Lower lobe of right lung (tissue), 2 donors: ENCODE measurements at places on chromosomes 3 and 15. TPM values are rescaled to one million over a fixed set of nuclear protein-coding genes. Genes with fewer than 3 reads are reported as not detected.

The CGNL1 gene
- 46.0 TPM for total RNA-seq

The SPCS1 gene
- total RNA-seq: 74.6 TPM

The SERPINI1 gene
- total RNA-seq: 6.7 TPM

The MKRN3 gene
- total RNA-seq: 0.41 TPM

The SPSB4 gene
- total RNA-seq: 0.80 TPM

The ENTPD3 gene
- total RNA-seq: 4.3 TPM

The WNT7A gene
- 4.1 TPM for total RNA-seq

GRCh38 chr3:11717768-11718636 is 74.3 kb upstream of the VGLL4 start:
- DNase-seq: no peak

DNA sequence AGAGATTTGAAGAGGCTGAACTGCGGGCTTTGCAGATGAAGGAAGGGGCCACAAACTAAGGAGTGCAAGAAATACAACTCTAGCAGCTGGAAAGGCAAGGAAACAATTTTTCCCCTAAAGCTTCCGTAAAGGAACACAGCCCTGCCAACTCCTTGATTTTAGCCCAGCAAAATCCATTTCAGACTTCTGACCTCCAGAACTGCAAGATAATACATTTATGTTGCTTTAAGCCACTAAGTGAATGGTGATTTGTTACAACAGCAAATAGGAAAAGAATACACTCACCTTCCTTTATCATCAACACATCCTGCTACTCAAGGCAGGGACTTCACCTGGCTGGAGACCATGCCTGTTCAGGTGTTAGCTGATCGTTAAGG is 119.3 kb upstream of the NR2E3 start:
- no peak for DNase-seq

DNA sequence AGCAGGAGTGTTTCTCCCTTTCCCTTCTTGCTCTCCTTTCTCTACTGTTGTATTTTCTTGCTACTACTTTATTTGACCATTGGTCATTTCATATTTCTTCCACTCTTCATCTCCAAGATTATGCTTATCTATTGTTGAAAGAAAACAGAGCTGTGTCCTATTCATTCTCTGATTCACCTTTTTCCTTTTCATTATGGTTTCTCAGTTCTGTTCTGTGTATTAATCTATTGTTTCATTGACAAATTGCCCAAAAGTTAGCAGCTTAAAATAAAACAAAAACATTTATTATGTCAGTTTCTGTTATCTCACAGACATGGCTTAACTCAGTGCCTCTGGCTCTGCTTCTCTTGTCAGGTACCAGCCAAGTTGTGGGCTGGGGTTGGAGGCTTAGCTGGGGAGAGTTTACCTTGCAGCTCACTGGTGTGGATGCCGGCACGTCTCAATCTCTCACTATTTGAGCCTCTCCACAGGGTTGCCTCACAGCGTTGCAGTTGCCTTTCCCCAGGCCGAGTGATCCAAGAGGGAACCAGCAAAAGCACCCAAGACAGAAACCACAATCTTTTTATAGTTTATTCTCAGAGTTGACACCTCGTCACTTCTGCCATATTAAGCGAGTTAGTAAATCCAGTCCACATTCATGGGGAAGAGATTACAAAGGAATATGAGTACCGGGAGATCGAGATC is 36.9 kb upstream of the FILIP1L start:
- no peak for DNase-seq

DNA sequence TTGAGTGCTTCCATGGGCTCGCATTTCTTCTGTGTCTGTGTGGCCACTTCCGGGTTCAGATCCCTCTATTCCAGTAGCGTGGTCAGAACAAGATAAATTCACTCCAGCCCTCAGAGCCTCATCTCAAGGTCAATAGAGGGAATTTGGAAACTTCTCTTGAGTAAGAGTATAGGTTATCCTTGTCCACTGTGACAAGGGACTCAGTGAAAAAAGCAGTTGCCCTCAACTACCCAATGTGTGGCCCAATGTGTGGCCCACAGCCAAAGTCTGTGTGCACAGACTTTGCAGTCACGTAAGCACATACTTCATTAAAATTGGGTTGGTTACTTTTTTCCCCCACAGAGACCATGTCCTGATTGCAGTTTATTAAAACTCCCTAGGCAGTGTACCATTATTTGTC is 305.6 kb upstream of the SEMA6D start:
- no peak for DNase-seq

GRCh38 chr3:157738441-157738840 is 235.2 kb upstream of the VEPH1 start:
- no peak for DNase-seq

DNA sequence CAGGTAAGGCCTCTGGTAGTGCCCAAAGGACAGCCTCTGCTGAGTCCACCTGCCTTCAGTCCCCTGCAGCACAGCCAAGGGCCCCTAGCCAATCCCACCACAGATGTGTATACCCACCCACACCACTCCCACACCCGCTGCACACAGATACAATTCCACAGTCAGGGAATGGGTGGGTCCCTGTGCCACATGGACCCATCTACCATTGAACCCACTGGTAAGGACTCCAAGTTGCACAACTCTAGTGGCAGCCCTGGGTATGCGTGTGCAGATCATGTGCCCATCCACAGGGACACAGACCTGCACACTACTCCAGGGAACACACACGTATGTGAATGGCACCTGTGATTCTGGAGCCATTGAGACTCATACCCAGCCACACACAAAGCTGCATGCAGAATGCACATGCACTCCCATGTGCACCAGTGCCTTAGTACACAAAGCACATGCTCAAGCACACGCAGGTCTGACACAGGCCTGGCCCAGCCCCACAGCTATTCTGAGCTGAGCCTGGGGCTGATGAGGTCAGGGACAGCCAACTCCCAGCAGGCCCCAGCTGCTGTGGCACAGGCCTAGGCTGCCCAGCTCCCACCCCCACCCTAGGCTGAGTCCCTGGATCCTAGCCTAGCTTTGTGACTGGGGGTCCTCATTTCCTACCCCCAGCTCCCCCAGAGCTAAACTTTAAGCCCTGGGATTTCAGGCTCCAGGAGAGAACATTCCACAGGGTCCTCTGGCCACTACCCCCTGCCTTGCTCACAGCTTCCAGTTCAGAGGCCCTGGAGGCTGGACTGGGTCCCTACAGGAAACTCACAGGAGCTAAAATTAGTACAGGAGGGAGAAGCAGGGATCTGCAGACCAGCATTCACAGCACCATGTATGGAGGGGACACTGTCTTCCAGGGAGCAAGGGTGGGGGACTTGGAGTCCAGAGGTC is 2.7 kb upstream of the ALS2CL start:
- DNase-seq: no peak

DNA sequence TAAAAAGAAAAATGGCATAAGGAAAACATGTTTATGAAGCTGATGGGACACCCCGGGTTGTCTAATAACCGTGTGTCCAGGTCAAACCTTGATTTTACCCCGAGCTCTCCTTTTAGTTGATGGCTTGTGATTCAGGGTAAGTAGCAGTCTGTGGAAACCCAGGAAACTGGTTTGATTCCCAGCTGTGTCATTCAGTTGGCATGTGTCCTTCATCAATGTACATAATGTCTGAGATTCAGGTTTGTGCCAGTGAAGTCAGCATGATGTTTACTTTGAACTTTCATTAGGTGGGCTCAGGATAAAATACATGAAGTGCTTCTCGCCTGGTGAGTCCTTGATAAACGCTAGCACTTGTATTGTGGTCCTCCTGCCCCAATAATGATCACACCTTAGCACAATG is 4.3 kb upstream of the COPG1 start:
- no peak for DNase-seq

GRCh38 chr3:52196977-52197376 is 983 bp upstream of the ALAS1 start:
- peak; percentile 79 for DNase-seq

- DNase-seq: no peak
Observed at GRCh38 chr3:48935530-48935929, 16.9 kb downstream of the ARIH2 start.

GRCh38 chr3:99833617-99834205 is 16.0 kb downstream of the CMSS1 start:
- DNase-seq: no peak

DNA sequence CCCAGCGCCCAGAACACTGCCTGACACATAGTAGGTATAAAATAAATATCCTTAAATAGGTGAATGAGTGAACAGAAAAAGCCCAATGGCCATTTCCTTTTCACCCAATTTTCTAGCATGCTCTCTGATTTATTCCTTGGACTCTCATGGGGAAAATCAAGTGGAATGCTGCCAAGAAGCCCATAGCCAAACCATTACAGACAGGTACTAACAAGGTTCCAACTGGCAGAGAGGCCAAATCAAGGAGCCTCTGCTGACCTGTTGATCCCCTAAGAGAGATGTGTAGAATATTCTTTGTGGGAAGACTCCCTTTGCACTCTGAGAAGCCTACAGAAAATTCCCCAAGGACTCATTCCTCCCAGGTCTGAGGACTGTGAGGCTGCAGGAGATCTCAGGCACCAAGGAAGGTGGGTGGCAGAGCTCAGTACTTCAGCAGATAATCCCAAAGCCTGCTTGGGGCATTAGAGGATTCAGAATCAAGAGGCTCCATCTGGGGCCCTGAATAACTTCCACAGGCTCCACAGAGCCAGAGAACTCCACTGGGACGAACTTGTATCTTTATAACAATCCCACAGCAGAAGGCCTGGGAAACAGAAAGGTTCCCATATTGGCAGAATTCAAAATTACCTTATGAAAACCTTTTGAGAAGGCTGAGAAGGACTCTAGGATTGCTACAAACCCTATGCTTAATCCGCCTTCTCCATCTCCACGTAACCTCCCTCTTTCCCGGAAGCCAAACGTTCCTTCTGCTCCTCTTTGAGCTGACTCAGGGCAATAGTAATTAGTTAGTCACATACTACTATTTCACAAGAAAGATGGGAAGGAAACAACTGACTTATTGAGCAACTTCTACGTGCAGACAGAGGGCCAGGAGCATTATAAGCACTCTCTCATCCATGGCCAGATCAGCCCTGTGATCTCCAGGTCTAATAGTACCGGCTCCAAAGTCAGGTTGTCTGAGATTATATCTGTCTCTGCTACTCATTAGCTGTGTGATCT is 34.5 kb downstream of the PRICKLE2 start:
- DNase-seq: no peak

GRCh38 chr15:89132611-89133507 is 44.6 kb downstream of the ABHD2 start:
- no peak for DNase-seq

DNA sequence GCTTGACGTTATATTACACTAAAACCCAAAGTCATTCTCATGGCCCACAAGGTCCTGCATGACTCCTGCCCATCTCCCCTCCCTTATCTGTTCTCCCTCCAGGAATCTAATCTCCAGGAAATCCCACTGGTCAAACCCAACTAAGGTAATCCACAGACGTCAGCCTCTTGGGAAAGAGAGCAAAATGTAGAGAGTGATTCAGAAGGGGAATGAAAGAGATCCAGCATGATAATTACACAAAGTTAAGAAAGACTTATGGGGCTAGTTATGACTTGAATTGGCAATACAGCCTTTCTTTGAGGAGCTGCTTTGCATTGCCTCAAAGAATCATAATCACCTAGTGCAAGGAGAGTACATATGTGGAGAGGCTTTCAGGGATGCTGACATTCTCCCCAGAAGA is 137.8 kb upstream of the MYRIP start:
- no peak for DNase-seq

DNA sequence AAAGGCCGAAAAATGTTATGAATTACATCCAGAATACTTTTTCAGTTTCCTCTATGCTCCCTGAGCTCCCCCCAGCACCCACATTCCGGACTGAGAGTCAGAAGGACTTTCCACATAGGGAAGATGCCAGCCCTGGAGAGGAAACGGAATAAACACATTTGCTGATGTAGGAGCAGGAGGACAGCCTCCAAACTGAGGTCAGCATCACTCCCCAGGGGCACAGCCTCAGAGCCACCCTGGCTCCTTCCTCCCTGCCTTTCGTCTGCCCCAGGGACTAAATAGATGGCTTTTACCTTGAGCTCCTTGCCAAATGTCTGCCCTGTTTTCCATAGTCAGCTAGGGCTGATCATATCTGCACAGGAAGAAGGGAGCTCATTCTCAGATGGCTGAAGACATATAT is 22.6 kb upstream of the SLCO2A1 start:
- DNase-seq: no peak

GRCh38 chr15:89665449-89666181 is 10.3 kb upstream of the KIF7 start:
- DNase-seq: peak; percentile 73

- no peak for DNase-seq
Observed at GRCh38 chr3:110419096-110419495, 652.5 kb upstream of the NECTIN3 start.

- DNase-seq: peak; percentile 80
Observed at GRCh38 chr15:89812011-89812846, 2.4 kb downstream of the ANPEP start.

- DNase-seq: peak; percentile 56
Observed at GRCh38 chr15:84725001-84725491, 9.1 kb upstream of the SEC11A start.

- no peak for DNase-seq
Observed at GRCh38 chr15:48634893-48635292, 10.6 kb downstream of the FBN1 start.

GRCh38 chr15:39411102-39411989 is 169.5 kb upstream of the THBS1 start:
- DNase-seq: no peak

DNA sequence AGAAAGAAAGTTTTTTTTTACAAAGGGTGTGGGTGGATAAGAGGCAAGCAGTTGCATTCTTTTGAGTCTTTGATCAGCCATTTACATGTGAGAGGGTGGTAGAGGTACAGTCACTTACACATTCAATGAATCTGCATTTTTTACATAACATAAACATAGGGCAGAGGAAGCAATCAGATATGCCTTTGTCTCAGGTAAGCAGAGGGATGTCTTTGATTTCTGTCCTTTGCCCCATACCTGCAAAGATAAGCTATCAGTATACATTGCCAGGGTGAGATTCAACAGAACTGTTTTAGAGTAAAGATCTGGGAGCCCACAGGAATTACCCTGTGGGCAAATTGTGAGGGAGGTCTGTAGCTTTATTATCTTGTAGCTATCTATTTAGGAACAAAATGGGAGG is 5.4 kb upstream of the PPP1R2 start:
- DNase-seq: no peak

- no peak for DNase-seq
Observed at GRCh38 chr3:175297216-175297615, 438.1 kb downstream of the NAALADL2 start.

DNA sequence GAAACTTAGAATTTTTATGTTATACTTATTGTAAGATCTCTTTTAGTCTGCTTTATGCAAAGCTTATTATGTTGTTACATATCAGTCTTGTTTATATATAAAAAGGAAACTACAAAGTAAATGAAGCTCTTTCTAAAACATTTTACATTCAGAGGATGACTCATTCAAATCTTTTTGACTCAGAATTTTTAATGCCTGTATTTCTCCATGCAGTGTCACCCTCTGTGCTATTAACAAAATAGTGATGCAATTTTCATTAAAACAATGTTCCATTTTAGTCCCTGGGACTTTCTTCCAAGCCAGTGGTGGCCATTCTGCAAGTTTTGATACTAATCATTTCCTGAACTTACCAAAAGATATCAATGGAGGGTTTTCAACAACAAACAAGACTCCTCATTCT is 216.1 kb downstream of the NAALADL2 start:
- DNase-seq: no peak
